ENCODE measurements at places on chromosomes 3 and 15.

- no peak for DNase-seq
Observed at GRCh38 chr15:92161039-92161670, 232.5 kb upstream of the ST8SIA2 start.

DNA sequence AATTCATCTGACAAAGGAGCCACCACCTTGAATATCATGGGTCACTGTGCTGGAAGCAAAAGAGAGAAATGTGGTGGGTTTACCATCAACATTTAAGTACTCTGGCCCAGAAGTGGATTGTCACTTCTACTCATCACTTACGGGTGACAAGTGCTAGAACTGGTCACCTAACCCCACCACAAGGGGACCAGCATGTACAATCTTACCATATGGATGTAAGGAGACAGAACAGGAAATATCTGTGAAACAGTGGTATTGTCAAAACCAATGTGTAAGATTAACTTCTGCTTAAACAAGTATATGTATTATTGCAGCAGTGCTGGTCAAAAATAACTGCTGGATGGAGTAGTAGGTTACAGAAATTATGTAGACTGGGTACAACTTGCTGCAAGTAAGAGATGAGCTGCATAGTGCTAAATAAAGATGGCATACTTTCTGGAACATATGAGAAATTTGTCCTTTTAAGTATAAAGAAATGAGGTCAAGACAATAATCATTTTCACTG lies 171.8 kb downstream of the POTEB3 start:
- DNase-seq, result no peak

GRCh38 chr3:23172059-23172458 lies 31.1 kb upstream of the UBE2E2 start:
- DNase-seq, result no peak

- peak; percentile 53 for DNase-seq
Observed at GRCh38 chr3:179015551-179016020, 56.0 kb downstream of the ZMAT3 start.

- DNase-seq, result no peak
Observed at GRCh38 chr15:75706682-75706954, 6.0 kb downstream of the CSPG4 start.

DNA sequence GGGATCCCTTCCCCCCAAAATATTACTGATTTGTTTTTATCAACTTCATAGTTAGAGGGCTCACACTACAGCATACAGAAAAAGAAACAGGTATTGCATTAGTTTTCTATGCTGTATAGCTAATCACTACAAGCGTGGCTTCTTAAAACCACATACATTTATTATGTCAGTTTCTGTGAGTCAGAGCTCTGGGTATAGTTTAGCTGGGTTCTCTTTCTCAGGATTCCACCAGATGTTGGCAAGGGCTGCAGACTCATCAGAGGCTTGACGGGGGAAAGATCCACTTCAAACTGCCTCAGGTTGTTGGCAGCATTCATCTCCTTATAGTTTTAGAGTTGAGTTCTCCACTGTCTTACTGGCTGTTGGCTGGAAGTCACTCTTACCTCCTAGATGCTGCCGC lies 328.0 kb downstream of the NLGN1 start:
- no peak for DNase-seq

DNA sequence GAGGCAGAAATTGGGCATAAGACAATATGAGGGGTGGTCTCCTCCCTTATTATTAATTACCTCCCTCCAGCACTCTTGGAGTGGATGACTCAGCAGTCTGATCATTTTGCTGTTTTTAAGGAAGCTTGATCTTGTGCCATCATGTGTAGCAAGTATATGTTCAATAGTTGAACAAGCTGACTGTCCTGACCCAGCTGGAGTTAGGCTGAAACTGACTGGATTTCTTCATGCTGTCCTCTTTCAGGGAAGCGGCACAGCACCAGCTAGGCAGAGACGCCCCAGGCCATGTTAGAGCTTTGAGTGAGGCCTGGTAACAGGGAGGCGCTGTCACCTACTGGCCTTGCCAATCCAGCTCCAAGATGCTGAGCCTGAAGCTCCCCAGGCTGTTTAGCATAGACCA lies 54.4 kb upstream of the KIF23 start:
- no peak for DNase-seq
